ENCODE measurements at places on chromosomes 5 and 9. TPM values are rescaled to one million over a fixed set of nuclear protein-coding genes. Genes with fewer than 3 reads are reported as not detected.

GRCh38 chr9:106110483-106110882 is 416.1 kb downstream of the TMEM38B start:
- no peak for DNase-seq

DMRT2 gene
- total RNA-seq: 0.23 TPM

WDR38 gene
- total RNA-seq: not detected

CARTPT gene
- not detected for total RNA-seq

MARCHF11 gene
- not detected for total RNA-seq

- no peak for DNase-seq
These were observed 75.2 kb upstream of the CTSL start for GRCh38 chr9:87650611-87651295.

- no peak for DNase-seq
These were observed 746.5 kb upstream of the ZNF608 start for GRCh38 chr5:125492977-125493376.

All from CD4-positive, alpha-beta memory T cell (primary cell).